ENCODE measurements at places on chromosomes 3 and 15. TPM values are rescaled to one million over a fixed set of nuclear protein-coding genes. Genes with fewer than 3 reads are reported as not detected.

DNA sequence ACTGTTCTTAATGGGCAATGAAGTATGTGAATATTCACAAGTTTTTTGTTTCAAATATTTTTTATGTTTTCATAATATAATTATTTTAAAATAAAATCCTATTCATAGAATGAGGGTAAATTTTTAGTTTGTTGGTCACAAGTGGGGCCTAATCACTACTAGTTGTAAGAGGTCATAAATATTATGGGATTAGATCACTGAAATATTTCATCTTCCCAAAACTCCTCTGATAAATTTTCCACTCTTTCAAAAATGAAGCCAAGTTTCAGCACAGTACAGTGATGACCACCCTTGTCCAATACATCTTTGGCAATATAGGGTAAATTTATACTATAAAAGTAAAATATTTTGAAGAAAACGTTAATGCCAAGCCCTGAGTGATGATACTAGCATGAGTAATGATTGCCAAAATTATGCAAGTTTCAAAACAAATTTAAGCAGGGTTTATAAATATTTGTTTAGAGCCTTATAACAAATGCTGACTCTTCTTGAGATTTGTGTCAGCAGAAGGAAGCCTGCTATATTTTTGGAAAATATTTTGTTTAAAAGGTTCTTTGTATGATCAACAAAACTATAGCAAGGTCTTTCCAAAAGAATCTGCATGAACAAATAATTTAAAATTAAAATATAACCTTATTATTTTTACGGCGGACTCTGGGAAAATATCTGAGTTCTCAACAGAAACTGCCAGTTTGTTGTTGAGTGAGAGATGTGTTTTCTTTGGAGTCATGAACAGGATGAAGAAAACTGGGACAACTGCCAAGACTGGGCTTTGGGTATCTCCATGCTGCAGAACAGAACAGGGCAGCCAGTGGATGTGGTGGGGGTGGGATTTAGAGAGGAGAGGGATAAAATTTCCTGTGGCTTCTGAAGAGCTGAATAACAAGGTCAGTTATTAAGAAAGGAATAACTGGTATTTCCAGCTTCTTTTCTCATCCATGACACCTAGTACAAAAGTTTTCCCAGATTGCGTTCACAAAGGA lies 17.9 kb upstream of the TM4SF1 start:
- no peak overlapping the region for H3K27ac ChIP-seq
- peak; percentile 36 for DNase-seq
- H3K27me3 ChIP-seq: no peaks in the 10 kb centered on the region
- no peak overlapping the region for H3K4me3 ChIP-seq

AGBL1 gene
- 0.04 TPM for total RNA-seq

DNA sequence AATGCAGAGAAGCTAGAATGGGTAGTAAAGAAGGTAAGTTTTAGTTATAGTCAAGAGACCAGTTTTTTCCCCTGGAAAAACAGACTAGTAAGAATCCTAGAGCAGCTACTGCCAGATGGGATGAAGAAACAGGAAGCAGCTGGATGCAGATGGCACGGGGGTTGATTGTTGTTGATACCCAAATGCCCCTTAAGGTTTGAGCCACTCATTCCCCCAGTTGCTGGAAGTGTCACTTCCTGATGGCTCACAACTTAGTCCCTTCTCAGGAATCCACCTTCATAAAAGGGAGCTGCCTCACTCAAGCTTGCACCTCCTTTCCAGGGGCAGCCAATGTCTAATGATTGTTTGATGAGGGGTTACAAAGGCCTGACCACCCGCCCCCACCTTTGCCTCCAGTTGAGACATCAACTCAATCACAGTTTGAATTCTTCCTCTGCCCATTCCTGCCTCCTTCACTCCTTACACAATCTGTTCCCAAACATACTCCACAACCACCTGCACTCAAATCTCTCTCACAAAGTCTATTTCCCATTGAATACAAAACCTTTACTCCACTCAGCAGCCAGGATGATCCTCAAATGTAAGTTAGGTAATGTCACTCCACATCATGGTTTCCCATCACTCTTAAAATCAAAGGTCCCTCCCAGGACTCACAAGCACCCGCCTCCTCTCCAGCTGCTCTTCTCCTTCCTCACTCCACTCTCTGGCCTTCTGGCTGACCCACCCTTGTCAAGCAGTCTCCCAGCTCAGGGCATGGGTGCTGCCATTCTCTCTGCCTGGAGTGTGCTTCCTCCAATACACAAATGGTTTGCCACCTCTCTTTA lies 450.1 kb upstream of the THBS1 start:
- H3K4me3 ChIP-seq: no peak overlapping the region
- peak; percentile 14 for DNase-seq
- no peak overlapping the region for H3K27ac ChIP-seq
- peaks cover 23% of the 10 kb centered on the region for H3K4me1 ChIP-seq

GRCh38 chr3:115141033-115141757 lies 5.9 kb downstream of the ZBTB20 start:
- no peak overlapping the region for H3K27ac ChIP-seq
- no peak overlapping the region for H3K4me3 ChIP-seq
- H3K4me1 ChIP-seq: peaks cover 3% of the 10 kb centered on the region
- H3K36me3 ChIP-seq: no peaks in the 10 kb centered on the region

DNA sequence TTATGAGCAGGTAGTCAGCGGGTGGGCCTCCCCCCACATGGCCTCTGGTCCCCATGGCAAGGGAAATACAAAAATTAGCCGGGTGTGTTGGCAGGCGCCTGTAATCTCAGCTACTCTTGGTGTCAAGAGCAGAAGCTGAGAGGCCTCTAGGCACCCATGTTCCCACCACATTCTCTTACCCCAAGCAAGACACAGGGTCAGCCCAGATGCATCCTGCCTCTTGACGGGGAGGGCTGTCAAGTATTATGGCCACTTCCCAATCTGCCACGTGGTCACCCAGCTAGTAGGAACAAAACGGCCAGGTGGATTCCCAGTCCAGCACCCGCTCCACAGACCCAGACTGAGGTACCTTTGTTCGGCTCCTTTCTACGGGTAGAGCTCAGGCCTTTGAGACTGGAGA lies 16.2 kb upstream of the SLC6A6 start:
- H3K27ac ChIP-seq: no peak overlapping the region
- no peaks in the 10 kb centered on the region for H3K27me3 ChIP-seq
- no peak overlapping the region for H3K4me3 ChIP-seq
- H3K36me3 ChIP-seq: no peaks in the 10 kb centered on the region

All from cardiac muscle cell (in vitro differentiated cells and primary cell).